ENCODE measurements at places on chromosomes 6 and 20.

DNA sequence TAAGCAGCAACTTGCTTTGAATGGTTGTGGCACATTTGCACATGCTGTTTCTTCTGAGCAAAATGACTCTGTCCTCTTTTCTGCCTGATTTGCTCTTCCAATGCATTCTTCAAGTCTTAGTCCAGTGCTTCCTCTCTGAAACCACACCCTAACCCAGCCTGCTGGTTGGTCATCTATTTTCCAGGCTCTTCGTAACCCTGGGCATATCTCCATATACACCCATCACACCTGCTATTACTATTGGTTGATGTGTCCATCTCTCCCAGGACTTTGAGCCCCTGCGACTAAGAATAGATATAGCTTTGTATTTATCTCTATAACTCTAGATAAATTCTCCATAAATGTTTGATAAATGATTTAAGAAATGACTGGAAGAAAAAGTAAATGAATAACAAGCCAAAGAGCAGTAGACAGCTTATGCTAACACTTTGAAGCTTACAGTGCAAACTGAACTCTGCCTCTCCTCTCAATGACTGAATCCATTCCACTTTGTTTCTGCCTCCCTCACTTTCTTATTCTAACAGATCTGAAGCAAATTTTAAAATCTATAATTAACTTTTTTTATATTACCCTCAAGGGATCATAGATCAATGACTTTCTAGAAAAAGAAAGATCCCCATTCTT lies 59.7 kb upstream of the NT5E start:
- DNase-seq: peak; percentile 19

GRCh38 chr6:34357937-34358336 lies 34.5 kb downstream of the NUDT3 start:
- no peak for DNase-seq

DNA sequence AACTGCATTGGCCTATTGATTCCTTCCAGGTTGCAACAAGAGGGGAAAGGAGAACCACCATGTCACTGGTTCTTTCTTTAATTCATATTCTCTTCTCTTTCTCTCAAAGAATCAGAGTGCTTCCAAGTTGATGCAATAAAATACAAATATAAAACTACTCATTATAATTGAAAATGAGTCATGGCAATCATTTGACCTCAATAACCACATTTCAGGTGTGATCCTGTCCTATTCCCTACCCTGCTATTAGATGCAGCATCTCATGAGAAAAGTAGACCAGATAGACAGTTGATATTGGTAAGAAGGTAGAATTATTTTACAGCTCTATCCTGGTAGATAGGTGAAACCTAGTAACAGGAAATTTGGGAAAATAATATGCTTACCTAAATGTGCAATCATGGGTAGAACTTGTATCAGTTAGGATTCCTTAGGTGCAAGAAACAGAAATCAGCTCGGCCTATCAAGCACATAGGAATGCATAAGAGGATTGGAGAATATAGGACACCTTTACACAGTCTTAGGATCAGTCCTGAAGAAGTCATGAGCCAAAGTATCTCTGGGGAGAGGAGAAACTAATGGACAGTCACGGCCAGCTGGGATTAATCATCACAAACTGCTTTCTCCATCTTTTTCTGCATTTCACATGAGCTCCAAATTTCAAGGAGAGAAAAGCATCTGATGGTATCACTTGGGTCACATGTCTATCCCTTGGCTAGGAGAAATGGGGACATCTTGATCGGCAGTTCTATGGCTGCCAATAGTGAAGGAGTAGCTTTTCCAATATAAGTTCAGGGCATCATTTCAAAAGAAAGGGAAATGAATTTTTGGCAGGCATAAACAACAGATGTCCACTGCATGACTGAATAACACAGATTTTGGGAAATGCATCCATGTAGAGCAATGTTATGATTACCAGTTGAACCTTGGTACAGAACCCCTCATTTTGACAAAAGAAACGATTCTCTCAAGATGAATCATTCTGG lies 19.3 kb upstream of the RNF146 start:
- DNase-seq: no peak

DNA sequence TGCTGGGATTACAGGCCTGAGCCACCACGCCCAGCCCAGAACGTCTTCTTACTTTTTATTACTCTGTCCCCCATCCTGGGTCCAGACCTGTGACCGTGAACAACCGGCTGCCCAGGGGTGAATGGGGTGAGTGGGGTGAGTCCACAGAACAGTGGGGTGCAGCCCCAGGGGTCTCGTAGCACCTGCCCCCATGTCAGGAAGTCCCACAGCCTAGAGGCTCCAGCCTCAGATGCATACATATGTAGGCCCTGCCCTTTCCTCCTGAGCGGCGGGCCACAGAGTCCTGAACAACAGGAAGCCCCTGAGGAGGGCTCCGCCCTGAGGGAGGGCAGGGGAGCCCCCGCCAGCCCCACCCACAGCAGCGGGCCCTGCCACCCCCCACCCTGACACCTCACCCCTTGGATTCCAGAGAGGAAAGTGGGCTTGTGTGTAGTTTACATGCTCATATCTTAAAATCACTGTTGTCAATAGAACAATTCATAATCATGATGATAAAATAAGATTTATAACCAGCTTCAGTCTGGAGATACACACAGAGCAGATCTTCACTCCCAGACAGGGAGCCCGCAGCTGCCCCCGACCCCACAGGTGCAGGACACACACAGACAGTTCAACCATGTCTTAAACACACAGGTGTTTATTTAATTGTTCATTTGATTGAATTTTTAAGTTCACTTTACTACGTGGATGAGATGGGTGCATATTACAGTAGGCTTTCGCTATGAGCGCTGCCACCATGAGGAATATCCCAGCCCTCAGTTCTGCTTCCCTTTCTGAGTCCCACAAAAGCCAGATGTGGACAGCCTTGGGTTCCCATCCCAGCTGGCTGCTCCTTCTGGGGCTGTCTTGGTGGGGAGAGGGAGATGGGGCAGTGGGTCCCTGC lies 12.4 kb upstream of the GMEB2 start:
- no peak for DNase-seq

GRCh38 chr6:157597461-157598312 lies 216.7 kb downstream of the ZDHHC14 start:
- peak; percentile 53 for DNase-seq

GRCh38 chr20:63074631-63075030 lies 67.9 kb upstream of the BHLHE23 start:
- no peak for DNase-seq

DNA sequence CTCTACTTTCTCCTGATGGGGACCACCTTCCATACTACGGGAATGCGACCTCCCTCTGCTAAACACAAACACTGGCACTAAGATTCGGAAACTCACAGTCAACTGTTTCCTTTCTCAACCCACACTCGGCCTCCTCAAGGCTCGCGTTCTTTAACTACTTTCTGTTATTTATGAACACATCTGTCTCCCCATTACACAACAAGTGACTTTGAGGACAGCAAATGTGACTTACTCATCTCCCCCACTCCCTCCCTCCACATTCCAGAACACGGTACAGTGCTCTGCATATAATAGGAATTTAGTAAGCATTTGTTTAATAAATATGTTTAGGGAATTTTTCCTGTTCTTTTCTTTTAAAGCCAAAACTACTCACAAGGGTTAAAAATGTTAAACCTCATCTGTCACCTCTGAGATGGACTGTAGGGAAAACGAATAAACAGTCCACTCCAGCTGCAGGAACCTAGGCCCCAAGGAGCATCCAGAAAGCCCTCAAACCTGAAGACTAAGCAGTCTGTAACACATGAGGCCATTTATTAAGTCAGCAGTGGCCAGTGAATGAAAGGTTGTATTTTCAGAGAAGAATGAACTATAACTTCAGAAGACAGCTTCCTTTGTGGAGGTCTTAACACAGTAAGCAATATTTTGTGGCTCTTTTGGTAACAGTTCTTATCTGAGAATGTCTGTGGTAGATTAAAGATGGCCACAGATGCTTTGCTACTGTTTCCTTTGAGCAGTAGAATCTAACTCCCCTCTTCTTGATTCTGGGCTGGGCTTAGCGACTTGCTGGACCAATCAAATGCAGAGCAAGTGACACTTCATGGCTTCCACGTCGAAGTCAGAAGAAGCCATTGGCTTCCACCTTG lies 209.6 kb upstream of the DTNBP1 start:
- DNase-seq: peak; percentile 72

GRCh38 chr6:43803055-43803782 lies 33.2 kb downstream of the VEGFA start:
- DNase-seq: no peak

DNA sequence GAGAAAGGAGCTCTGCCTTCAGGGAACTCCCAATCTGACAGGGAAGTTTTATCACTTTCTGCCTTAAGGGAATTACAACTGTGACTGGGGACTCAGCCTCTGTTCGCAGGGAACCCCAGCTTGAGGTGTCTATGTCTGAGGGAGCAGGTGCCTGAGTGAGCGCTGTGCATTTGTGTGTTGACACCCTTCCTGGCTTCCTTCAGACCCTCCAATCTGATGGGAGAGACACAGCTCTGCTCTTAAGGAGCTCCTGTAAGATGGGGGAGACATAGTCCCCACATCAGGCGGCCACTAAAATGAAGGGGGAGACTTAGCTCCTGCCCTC lies 62.3 kb downstream of the MRPL14 start:
- no peak for DNase-seq

DNA sequence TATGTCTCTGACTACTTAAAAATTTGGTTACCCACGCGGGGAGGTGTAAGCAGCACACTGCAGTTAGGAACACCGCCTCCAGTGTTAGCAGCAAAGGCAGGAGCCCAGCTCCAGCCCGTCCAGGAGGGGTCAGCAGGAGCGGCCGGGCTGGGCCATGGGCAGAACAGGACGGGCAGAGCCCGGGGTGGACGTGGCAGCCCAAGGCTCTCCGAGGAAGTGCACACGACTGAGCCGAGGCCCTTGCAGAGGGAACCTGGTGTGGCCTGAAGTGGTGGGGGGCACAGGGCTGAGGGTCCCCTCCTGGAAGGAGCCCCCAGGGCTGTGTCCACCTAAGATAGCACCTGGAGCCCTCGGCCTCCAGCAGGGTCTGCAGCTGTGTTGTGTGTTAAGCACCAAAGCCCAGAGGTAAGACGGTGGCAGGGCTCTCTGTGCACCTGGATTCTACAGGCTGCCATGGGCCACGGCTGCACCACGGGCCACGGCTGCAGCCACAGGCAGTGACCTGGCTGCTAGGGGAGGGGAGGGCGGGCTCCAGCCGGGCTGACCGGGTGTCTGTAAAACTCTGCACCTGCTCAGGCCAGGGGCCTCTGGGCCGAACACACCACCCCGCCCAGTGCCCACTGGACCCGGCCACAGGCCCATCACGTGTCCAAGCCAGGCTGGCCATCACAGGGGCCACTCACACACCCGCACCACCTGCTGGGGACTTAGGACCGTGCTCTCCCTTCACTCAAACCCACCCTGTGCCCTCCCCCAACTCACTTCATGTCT lies 6.6 kb downstream of the SLC2A4RG start:
- no peak for DNase-seq

DNA sequence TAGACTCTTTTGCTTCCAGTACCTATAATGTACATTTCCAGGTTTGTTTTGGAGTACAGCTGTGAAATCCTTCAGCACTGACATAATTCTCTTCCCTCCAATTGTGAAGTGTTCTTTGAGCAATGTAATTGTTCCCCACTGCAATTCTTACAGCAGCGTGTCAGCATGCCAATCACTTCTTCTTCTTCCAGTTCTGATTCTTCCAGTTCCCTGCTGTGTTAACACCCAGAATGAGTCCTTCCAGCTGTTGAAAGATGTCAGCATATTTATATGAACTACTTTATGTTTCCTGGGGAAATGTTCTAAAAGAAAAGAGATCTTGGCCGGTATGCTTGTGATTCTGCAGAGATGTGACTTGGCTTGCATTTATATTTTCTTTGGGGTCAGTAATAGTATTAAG lies 213.9 kb downstream of the UNC5CL start:
- no peak for DNase-seq

GRCh38 chr6:82603871-82604270 lies 240.3 kb downstream of the TPBG start:
- no peak for DNase-seq

DNA sequence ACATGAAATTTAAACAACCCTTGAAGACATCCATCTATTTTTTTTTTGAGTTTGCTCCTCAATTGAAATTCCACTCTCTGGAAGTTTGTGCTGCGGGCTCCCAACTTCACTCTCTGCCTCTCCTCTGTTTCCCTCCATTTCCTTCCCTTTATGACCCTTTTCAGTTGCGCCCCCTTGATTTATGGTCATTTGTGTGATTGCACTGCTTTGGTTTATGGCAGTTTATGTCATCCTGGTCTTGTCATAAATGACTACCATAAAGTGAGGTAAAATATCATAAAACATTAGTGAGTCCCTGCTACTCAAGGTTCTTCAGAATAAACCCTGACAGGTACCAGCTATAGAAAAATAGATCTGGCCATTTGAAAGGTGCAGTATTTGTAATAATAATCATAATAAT lies 348.3 kb upstream of the ZFP64 start:
- DNase-seq: no peak

- DNase-seq: no peak
Measured at GRCh38 chr20:33393609-33394008, 7.7 kb downstream of the CDK5RAP1 start.

- peak; percentile 34 for DNase-seq
Measured at GRCh38 chr6:10886691-10887502, at the start of gene SYCP2L. SYCP2L (plus strand) TSS chr6:10887052; CDS start chr6:10887127, 75 bp downstream.

DNA sequence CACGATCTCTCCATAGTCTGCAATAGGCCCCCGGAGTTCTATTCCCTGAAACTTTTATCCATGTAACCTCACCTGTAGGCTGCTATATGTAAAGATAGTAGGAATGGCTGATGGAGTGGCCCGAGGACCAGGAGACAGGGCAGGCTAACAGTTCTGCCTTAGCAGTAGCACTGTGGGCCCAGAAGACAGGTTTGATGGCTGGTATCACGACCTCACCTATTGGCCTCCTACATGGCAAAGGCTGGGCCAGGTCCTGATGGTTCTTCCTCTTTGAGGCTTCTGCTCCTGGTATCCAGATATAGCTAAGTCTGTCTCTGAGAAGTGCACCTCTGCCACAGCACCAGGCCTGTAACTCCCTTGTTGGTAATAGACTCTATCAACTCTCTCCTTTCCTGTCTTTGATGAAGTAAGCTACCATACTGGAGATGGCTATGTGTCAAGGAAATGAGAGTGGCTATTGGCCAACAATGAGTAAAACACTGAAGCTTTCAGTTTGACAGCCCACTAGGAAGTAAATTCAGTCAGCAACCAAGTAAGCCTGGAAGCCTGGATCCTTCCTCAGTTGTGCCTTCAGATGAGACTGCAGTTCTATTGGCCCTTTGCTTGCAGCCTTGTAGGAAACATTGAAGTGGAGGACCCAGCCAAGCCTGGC lies 5.7 kb downstream of the SPEF1 start:
- DNase-seq: no peak

DNA sequence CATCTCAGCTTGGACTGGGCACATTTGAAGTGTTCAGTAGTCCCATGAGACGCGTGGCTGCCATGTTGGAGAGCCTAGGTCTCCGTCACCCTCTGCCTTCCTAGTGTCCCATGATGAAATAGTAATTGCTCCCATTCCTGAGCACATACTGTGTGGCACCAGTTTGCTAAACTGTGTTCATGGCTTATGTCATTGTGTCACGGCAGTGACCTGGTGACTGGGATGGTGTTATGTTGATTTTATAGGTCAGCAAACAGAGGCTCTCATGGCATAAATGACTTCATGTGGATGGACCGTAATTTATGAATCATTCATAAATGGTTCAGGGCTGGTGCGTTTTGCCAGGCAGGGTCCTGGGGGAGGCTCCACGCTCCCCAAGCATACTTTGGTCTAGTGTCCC lies 3.8 kb downstream of the BCAS4 start:
- no peak for DNase-seq

GRCh38 chr6:111477481-111477938 lies 5.5 kb downstream of the REV3L start:
- no peak for DNase-seq

Data from fibroblast of skin of scalp (primary cell).